ENCODE measurements at places on chromosomes 5 and 9.

GRCh38 chr9:21513431-21513830 is 31.3 kb upstream of the IFNE start:
- no peak for DNase-seq

GRCh38 chr5:34526682-34527305 is 129.3 kb upstream of the RAI14 start:
- DNase-seq: no peak

DNA sequence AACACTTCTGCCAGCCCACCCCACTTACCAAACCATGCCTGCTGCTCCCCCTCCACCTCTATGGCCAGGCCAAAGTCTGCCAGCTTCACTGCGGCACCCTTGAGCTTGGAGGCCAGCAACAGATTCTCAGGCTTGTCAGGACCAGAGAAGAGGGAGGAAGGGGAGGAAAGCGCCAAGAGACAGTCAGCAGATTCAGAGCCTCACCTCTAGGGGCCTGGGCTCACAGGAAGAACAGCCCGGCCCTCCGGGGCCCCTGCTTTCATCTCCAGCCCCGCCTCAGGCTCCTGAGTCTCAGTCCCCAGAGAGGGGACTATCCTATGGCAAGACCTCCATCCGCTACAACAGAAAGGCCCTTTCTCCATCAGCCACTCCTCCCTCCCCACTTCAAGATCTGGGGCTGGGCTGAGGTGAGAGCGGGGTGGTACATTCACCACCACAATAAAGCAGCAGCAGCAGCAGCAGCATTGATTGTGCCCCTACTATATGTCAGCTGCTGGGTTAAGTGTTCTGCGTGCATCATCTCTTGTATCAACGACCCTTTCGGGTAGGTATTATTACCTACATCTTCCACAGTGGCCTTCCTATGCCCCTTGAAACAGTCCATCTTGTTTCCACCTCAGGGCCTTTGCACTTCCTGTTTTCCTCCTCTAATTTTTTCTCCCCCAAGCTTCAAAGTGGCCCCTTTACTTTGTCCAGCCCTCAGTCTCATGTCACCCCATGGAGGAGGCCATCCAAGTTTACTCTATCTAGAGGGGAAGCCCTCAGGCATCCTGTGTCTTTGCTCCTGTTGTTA is 36.0 kb downstream of the CAMK2A start:
- DNase-seq: no peak

DNA sequence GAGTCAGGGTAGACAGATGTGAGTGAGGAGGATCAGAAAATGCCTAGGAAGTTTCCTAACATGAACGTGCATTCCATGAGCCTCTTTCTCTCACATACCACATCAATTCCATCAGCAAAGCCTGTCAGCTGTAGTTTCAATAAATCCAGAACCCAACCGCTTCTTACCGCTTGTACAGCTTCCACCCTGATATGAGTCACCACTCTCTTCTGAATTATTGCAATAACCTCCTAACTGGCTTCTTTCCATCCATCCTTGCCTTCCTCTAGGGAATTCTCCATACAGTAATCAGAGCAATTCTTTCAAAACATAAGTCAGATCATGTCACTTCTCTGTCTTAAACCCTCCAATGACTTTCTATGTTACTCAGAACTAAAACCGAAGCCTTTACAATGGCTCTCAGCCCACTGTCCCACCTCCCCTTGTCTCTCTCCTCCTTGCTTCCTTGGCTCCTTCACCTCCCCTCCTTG is 8.1 kb upstream of the RAD23B start:
- no peak for DNase-seq

DNA sequence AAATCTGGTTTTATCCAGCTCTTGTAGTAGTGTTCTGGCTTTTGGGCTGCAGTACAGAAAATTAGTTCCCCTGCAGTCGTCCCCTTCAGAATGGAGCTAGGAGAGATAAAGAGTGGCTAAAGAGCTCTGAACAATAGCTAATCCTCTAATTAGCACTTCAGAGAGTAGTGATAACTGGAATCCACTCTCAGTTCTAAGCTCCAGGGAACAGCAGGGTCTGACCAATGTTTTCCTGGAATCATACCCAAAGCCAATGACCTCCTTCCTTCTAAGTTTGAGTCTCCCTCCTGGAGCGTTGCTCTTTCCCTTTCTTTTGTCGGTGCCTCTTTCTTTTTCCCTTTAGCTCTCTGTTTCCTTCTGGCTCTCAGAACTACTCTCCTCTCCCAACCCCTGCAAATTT is 47.4 kb downstream of the MFAP3 start:
- no peak for DNase-seq

GRCh38 chr9:118446943-118447639 is 742.9 kb downstream of the TLR4 start:
- no peak for DNase-seq

DNA sequence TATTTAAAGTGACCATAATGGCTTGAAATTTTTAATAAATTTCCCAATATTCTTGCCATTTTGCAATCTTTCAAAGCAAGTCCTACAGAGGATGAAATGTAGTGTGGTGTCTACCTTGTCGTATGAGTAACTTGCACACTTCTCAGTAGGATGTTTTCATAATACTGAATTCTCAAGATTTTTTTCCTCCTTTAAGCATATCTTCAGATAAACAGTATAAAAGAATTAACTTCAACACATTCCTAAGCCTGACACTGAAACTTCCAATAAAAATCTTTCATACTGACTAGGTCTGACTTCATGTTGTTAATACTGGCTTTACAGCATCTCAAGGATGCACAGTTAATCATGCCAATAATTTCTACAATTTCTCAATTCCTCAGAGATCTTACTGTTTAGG is 62.0 kb downstream of the DROSHA start:
- no peak for DNase-seq

DNA sequence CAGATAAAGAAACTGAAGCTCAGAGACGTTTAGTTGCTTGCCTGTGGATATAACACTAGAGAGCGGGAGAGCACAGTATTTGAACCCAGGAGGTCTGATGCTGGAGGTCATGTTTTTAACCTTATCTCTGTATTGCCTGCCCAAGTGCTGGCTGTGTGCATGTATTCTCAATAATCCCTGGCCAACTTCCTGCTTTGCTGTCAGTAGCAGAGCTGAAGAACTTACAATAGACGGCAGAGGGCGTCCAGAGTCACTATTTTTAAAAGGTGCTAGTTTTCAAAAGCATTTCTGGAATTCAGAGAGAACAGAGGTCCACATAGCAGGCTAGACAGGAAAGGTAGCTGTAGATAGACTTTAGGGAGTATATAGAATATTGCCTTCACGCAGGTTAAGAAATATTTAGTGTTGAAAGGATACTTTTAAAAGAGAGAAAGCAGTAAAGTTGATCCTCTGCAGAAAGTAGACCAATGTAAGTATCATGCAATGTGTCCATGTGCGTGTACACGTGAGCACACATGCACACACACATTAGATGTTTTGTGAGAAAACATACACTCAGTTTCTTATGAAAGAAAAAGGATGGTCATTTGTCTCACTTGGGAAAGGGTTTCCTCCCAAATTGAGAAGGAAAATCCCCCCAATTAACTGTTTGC is 46.3 kb downstream of the PTCD2 start:
- DNase-seq: no peak

DNA sequence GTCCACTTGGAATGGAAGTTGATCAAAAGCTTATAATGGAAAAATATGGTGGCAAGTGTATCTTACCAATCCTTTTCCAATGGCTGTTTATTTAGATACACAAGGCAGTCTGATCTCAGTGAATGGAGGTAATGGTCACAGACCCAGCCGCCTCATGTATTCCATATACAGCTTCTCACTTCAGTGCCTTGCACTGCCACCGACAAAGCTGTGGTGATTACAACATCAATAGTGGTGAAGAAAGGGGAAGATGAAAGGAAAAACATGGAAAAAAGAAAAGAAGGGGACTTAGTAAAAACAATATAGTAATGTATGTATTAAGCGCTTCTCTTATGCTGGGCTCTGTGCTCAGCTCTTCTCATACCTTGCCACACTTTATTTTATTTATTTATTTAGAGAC is 297.3 kb upstream of the RASA1 start:
- no peak for DNase-seq

DNA sequence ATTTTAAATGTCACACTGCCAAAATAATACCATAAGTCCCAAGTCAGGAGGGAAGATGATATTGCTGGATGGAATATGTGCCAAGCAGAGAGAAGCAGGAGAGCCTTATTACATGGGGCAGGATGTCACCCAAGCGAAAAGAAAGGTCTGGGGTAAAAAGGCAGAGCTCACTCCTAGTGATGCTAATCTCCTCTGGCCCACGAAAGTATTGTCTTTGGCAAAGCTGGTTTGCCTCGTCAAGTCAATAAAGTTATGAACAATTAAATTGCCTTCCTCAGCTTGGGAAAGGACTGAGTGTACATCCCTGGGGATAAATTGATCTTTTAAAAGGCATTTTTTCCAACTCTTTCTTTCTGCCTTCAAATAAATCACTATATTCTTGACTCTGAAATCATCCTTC is 220.6 kb downstream of the DMAC1 start:
- DNase-seq: no peak

GRCh38 chr5:44809956-44810420 is 1.2 kb downstream of the MRPS30 start:
- no peak for DNase-seq

DNA sequence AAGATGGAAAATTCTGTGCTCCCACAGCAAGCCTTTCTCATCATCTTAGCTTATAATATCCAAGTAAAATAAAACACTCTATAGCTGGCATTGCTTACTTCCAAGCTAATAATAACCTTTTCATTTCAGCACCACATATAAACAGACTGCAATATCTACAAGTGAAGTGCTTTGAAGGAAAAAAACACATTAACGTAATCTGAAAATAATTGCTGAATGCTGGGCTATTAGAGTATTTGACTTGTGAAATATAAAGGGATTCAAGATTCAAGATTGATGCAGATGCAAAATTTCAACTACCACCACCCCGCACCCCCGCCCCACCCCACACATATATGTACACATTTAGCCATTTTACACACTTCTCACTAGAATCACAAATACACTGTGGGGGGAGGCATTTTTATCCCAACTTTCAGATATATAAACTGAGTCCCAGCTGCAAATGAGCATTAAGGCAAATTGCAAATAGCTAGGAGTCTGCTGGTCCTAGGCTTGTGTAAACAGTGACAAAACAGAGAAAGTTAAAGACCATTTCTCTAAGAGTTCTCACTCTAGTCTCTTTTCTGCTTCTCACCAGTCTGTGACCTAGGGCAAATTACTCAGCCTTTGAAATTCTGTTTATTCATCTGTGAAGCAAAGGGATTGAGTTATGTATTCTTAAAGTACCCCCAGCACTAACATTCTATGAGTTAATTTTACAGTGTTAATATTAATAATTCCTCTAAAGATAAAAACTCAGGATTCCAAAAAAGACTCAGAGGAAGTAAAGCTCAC is 489.4 kb downstream of the PRELID2 start:
- no peak for DNase-seq

- no peak for DNase-seq
These were observed 93.3 kb upstream of the CD180 start for GRCh38 chr5:67289763-67290521.

DNA sequence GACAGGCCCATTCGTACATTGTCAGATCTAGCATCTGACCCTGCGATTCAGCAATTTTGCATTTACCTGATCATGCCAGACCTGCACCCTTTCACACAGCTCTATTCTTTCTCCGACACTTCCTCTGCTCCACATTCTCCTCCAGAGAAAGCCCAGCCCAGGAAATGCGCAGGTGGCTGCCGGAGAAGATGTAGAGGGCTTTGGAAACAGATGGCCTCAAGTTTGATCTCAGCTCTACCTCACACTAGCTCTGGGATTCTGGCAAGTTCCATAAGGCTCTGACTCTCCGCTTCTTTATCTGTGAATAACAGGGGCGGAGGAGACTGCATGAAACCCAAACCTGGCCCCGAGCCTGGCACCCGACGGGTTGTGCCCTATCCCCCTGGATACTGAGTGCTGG is 61.5 kb downstream of the GABBR2 start:
- no peak for DNase-seq

DNA sequence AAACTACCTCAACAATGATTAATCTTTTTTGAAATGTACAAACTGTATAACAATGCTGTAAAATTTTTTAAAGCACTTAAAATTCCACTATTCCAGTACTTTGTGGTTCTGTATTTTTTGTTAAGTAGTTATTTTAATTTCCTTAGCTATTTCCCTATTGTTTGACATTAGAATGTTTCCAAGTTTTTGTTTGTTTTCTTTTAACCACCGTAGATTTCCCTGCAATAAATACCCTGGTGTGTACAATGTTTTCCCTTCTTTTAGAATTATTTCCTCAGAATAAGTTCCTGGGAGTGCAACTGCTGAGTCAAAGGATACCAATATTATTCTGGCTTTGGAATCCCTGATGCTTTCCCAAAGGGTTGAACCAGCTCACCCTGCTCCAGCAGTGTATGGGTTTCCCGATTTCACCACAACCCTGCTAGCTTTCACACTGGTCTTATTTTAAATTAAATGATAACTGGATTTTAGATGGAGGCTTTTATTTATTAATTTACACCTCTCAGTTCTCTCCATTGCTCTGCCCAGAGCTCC is 20.6 kb upstream of the ANGPTL2 start:
- no peak for DNase-seq

DNA sequence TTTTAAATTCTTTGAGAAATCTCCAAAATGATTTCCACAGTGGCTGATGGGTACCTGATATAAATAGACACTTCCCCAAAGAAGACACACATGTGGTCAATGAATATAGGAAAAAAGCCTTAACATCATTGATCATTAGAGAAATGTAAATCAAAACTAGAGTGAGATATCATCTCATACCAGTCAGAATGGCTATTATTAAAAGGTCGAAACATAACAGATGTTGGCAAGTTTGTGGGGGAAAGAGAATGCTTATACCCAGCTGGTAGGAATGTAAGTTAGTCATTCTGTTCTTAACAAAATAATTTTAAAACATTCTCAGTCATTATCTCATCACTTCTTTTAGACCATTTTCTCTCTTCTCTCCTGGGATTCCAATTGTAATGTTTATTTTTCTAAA is 1666.0 kb upstream of the ACO1 start:
- DNase-seq: no peak

DNA sequence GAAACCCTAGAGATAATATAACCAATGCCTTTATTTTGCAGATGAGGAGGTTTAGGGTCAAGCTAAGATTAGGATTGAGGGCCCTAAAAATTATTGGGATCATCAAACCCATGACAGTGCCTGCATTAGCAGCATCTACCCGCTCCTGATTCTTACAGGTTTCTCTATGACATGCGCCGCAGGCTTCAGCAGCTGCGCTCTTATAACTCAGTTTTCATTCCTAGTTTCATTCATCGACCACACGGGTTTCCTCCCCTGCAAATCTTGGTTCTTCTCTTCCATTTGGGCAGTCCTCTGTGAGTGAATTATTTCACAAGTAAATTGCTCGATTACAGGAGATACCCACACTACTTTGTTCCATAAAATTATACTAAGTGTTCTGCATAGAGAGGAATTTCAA is 137.2 kb downstream of the SLC24A2 start:
- DNase-seq: no peak

GRCh38 chr5:159787837-159788236 is 128.4 kb upstream of the ADRA1B start:
- no peak for DNase-seq

GRCh38 chr9:3151672-3152576 is 308.0 kb upstream of the PUM3 start:
- no peak for DNase-seq

GRCh38 chr9:14829204-14829603 is 81.0 kb downstream of the FREM1 start:
- no peak for DNase-seq

GRCh38 chr9:113656771-113657670 is 193.5 kb downstream of the RGS3 start:
- no peak for DNase-seq

All from stimulated activated CD4-positive, alpha-beta T cell treated with anti-CD3 and anti-CD28 coated beads, Interleukin-4, amount 100 ng/mL, for 4 hours (primary cell).